ENCODE measurements at places on chromosomes 11 and 22. TPM values are rescaled to one million over a fixed set of nuclear protein-coding genes. Genes with fewer than 3 reads are reported as not detected.

Gene UPK3A
- not detected for total RNA-seq

DNA sequence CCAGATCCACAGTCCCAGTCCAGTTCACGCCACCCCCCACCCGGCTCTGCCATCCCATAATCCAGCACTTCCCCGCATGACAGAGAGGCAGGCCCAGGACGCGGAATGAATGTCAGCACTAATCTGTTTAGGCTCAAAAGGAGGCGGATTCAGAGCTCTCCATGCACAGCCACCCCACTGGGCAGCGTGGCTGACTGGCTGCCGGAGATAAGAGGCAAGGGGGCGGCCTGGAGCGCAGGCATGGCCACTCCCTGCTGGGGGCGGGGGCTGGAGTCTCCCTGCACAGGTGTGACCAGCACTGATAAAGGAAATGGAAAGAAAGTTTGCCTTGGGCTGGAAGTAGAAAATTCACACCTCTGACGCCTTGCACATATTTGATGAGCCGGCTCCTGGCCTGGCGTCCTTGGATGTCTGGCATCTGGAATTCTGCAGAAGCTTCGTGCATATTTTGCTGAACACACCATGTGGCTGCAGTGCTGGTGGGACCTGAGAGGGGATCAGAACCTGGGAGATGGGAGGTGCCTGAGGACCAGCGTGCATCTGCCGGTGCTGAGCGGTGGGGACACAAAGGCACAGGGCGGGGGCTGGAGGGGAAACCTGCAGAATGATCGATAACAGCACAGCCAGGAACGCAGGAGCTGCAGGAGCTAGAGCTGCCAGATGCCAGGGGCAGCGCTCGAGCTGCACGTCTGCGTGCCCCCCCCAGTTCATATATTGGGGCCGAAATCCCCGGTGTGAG, 344.4 kb downstream of the CTTN start:
- no peaks in the 10 kb centered on the region for H3K36me3 ChIP-seq
- no peak overlapping the region for H3K27ac ChIP-seq
- H3K4me3 ChIP-seq = no peak overlapping the region
- no peaks in the 10 kb centered on the region for H3K4me1 ChIP-seq
- H3K27me3 ChIP-seq = no peaks in the 10 kb centered on the region

GRCh38 chr11:125494974-125495725, 915 bp downstream of the FEZ1 start:
- no peaks in the 10 kb centered on the region for H3K27me3 ChIP-seq
- H3K27ac ChIP-seq = peak overlapping the region; percentile 59
- peak overlapping the region; percentile 53 for H3K4me3 ChIP-seq
- DNase-seq = peak; percentile 51
- peaks cover 12% of the 10 kb centered on the region for H3K4me1 ChIP-seq

Gene TMEM151A
- total RNA-seq = not detected
